ENCODE measurements at places on chromosomes 2 and 18.

- no peak for DNase-seq
Observed at GRCh38 chr2:230413479-230413878, 2.5 kb upstream of the SP100 start.

DNA sequence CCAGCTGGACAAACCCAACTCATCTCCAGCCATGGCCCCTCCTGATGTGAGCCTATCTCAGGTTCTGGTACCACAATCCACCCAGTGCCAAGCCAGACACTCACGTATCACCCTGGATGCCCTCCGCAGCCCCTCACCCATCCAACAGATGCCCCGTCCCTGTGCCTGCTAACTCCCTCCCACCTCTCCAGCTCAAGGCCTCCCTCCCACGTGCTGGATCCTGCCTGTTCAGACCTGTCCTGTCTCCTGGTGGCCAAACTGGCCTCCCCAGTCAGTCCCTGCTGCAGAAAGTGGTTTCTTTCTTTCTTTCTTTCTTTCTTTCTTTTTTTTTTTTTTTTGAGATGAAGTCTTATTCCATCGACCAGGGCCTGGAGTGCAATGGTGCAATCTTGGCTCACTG, 86.2 kb downstream of the RRM2 start:
- DNase-seq, result no peak

DNA sequence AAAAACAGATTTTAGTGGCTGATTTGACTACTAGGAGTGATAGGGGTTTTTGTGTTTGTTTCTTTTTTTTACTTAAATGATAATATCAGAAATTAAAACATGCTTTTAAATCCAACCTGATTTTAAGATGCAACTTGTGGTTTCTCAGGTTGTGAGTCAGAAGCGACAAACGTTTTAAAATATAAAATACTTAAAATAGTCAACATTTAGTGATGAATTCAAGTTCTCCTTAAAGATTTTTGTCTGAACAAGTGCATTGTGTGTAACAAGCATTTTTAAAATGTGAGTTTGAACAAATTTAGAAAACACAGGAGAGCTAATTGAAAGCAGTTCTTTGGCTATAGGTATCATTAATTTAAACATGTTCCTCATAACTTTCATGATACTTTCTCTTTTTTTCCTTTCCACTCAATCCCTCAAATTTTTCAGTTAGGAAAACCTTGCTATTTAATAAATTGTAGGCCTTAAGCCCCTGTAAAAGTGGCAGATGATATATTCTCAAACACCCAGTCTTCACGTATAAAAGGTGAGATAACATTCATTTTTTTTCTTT, 3.6 kb downstream of the TBR1 start:
- DNase-seq, result no peak

GRCh38 chr2:8581234-8581561, 100.7 kb upstream of the ID2 start:
- no peak for DNase-seq

GRCh38 chr2:211996857-211997256, 541.7 kb downstream of the ERBB4 start:
- DNase-seq, result no peak

DNA sequence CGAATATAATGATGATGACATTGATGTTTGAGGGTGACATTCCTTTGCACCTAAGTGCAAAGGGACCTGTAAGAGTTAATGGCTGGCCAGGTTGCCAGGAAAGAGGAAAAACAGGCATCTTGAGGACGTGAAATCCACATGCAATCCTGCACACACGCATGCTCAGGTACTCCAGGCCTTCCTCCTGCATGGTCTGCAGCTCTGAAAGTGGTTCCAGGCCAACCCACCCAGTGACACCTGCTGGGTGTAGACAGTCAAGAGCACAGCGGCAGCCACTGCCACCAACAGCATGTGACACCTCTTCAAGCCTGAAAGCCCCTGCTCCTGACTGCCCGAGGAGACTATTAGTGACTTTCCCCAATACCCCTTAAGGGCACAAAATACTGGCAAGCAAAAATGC, 101.6 kb downstream of the PIEZO2 start:
- no peak for DNase-seq

DNA sequence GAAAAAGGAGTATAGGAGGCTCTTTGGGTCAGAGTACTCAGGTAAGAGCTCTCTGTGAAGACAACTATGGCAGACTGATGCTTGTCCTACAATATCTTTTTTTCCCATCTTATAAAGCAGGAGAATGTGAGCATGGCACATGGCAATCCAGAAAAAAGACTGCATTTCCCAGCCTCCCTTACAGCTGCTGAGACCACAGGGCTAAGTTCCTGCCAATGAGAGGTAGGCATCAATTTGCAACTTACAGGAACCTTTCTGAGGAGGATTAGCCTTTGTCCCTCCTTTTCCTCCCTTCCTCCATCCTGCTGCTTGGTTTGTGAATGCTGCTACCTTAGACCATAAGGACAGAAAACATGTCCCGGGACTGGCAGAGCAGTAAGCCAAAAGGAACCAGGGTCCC, 37.8 kb upstream of the ST8SIA5 start:
- DNase-seq, result no peak

DNA sequence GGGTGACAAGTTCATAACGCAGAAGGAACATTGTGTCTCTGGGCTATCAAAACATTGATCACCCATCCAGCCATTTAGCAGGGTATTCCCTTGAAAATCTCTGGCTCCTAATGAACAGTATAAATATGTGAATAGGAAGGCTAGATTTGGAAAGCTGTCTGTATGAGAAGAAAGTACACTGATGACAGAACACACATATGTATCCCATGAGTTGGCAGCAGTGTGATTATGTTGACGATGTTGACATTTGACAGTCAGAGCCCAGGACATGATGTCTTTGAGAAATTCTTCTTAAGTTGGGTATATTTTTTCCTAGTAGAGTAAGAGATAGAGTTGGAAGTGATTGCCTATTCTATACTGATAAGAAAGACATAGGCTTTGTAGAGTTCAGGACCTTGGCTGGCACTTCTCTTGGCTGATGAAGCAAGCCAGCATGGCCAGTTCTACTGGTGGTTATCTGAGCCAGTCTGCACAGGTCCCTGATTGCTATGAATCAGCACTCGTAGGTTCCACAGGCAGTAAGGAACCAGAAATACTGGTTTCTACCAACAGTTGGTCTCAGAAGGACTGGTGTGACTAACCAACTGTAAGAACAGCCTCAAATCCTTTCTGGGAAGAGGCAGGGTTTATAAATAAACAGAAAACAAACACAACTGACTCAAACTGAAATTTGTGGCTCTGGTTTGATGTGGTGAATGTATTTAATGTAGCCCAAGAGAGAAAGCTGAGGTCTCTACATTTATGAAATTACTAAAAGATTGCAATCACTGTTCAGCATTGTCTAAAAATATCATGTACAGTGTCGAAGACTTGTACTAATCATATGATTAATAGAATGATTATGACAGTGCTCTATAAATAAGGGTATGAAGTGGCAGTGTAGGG, 43.9 kb upstream of the RAPH1 start:
- DNase-seq, result peak; percentile 12

DNA sequence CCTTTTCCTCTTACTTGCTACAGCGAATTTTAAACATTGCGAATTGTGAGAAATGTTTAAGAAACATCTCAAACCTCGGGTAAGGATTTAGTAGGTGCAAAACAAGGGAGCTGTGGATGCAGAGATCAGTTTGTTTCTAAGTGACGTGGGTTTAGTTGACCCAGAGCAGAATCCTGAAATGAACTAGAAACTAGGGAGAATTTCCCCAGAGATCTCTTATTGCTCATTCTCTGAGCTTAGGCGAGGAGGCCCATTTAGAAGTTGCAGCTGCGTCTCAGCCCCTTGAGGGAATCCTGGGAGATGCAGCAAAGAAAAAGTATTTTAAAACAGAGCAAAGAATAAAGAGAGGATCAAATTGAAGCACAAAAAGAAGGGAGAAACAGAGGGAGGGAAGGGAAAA, 29.3 kb downstream of the FAM124B start:
- no peak for DNase-seq

DNA sequence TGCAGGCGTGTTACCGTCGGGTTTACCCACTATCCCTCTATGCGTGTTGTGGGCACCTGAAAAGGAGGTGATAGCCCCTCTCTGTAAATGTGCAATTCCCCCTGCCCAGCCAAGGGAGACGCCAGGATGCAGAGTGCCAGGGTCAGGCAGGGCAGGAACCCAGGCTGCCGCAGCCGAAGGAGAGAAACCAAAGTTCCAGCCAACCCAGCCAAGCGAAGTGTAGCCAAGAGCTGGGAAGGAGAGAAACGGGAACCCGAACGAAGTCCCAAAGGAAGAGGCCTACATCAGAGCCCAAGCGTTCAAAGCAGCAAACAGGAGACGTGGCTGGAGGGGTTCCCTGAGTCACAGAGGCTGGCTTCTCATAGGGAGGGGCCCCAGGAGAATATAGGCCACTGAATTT, 24.2 kb upstream of the SPR start:
- DNase-seq, result no peak

- no peak for DNase-seq
Observed at GRCh38 chr2:118250463-118250862, 162.2 kb downstream of the INSIG2 start.

DNA sequence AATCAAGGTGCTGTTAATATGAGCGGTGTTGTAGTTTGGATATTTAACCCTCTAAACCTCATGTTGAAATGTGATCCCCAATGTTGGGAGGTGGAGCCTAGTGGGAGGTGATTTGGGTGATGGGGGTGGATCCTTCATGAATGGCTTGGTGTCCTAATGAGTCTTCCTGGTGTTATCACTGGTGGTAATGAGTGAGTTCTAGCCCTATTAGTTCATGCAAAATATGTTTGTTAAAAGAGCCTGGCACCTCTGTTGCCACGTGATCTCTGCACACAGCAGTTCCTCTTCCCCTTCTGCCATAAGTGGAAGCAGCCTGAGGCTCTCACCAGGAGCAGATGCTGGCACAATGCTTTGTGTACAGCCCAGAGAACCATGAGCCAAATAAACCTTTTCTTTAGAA, 158.4 kb downstream of the FMNL2 start:
- DNase-seq, result no peak

DNA sequence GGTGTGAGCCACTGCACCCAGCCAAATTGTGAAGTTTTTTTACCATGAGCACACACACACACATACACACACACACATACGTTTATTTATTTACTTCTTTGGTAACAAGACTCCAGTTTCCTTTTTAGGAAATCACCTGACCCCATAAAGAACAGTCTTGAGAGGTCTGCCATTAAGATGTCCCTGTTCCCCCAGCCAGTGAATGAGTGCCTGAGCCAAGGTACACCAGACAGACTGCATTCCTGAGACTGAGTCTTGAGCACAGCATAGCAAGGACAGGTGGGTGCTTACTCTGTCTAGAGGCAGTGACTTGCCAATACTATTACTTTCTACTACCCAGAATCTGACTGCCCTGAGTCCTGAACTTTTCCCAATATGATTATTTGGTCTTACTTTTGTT, 167.2 kb upstream of the SATB2 start:
- DNase-seq, result no peak

GRCh38 chr2:31674446-31674845, 93.7 kb upstream of the SRD5A2 start:
- no peak for DNase-seq

GRCh38 chr2:35081001-35081621, 1274.5 kb upstream of the CRIM1 start:
- no peak for DNase-seq

DNA sequence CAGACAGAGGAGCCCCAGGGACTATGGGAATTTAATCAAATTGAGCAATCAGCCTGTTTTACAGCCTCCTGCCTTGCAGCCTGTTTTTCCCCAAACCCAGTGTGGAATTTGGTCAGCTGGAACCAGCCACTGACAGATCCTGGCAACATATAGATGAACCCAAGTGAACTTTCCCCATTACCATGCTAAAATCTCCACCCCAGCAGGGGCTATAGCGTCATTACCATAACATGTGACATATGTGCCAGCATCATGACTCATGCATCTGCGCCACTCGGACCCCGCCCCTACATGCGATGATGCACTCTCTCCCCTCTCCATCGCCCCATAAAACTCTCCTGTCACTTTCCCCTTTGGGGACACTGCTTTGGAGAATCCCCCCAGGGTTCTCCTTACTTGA, 17.3 kb upstream of the FEZ2 start:
- no peak for DNase-seq

- peak; percentile 13 for DNase-seq
Observed at GRCh38 chr18:79912409-79912991, 39.0 kb downstream of the SLC66A2 start.

DNA sequence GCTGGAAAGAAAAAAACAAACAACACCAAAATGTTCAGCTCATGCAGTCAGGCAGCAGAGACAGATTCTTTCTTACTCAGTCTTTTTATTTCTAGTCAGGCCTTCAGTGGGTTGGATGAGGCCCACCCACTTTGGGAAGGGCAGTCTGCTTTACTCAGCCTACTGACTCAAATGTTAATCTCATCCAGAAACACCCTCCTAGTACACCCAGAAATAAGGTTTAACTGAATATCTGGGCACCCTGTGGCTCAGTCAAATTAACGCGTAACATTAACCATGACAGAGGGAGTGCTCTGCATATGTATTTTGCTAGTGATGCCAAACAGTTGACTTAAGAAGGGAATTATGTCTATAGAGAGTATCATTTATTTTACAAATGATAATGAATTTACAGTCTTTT, 401.6 kb downstream of the PARD3B start:
- no peak for DNase-seq

DNA sequence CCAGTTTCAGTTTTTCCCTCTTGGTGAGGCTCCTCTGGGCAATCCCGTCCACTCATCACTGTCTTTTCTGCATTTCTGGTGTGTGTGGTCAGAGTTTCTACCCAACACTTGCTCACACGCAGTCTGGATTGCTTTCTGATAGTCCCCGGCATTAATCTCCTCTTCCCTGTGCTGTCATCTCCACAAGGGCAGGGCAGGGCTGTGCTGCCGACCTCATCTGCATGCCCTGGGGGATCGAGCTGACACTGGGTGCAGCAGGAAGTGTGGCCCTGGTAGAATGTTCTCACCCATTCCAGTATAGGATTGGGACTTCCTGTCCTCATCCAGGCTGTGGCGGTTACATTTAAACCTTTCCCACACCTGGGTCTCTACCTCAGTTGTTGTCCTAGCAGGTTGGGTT, 80.0 kb upstream of the FAM136A start:
- no peak for DNase-seq

GRCh38 chr2:72271766-72272641, 124.3 kb upstream of the CYP26B1 start:
- no peak for DNase-seq

GRCh38 chr2:217960351-217960750, 42.4 kb downstream of the TNS1 start:
- no peak for DNase-seq

- no peak for DNase-seq
Observed at GRCh38 chr2:667332-667999, 9.7 kb downstream of the TMEM18 start.

DNA sequence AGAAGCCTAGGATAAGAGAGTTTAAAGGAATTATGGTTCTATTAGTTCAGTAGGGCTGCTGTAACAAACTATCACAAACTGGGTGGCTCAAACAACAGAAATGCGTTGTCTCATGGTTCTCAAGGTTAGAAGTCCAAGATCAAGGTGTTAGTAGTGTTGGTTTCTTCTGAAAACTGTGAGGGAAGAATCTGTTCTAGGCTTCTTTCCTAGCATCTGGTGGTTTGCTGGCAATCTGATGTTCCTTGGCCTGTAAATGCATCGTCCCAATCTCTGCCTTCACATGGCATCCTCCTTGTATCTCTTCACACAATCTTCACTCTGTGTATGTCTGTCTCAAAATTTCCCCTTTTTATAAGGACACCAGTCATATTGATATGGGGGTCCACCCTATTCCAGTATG, 76.3 kb downstream of the MDH1 start:
- no peak for DNase-seq

- no peak for DNase-seq
Observed at GRCh38 chr2:191581003-191581402, 96.9 kb upstream of the NABP1 start.

- DNase-seq, result no peak
Observed at GRCh38 chr2:56107502-56108220, 76.1 kb upstream of the CCDC85A start.

All from foreskin melanocyte (primary cell).